ENCODE measurements at places on chromosomes 2 and 18.

DNA sequence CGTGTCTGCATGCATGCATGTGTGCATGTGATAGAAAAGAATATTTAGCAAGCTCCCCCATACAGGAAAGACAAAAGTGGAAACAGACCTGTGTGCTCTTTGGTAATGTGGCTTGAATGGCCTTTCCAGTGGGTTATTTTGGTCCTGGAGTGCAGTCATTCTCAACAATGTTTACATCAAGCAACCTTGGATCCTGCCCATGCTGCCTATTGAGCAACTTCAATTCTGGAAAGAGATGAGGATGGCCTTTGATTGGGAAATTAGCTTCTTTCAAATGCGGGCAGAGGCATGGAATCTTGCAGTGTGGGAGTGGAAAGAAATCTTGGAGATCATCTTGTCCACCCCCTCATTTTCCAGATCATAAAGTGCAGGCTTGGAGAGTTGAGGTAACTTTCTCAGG, 87.2 kb upstream of the SMAD2 start:
- no peak for DNase-seq

- no peak for DNase-seq
Measured at GRCh38 chr2:204255071-204255470, 290.2 kb upstream of the PARD3B start.

DNA sequence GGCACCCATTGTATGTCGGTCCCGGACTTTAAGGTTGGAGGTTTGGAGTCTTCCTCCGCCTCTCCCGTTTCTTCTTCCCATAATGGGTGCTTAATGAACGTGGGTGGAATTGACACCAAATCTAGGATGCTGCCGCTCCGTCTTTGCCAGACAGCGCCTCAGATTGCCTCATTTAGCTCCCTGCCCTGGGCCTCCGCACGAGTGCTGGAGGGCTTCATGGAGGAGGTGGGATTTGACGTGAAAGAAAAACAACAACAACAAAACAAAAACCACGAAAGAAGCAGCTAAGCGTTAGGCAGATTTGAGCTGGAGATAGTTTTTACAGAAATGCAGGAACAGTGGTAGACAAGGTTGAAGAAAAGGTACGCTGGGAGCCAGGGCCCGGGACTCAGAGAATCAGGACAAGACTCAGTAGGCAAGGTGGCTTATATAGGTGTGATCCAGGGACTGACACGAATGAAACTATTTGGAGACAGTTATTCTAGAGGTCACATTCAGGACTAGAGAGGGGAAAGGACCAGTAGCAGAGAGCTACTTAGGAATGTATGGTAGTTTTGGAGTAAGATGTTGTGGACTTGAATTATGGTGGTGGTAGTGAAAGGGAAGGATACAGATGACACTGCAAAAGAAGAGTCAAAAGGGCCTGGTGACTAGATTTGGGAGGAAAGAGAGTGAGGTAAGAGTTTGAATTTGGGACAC, 605 bp downstream of the ZNF2 start:
- DNase-seq, result no peak

DNA sequence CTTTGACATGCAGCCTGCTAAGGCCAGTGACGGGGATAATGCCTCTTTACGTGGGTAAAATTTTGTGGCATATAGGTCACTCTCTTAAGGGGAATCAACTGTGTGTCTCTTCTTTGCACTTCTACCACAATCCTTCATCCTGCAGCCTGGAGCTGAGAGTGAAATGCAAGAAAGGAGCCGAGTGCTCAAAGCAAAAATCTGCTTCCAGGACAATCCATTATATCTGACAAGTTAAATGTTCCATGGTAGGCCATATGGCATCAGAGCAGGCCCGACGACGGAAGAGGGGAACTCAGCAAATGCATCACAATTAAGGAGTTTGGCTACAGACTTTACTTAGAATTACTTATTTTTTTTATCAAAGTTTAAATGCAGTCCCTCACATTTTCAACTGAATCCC, 171.2 kb downstream of the TCF4 start:
- no peak for DNase-seq

DNA sequence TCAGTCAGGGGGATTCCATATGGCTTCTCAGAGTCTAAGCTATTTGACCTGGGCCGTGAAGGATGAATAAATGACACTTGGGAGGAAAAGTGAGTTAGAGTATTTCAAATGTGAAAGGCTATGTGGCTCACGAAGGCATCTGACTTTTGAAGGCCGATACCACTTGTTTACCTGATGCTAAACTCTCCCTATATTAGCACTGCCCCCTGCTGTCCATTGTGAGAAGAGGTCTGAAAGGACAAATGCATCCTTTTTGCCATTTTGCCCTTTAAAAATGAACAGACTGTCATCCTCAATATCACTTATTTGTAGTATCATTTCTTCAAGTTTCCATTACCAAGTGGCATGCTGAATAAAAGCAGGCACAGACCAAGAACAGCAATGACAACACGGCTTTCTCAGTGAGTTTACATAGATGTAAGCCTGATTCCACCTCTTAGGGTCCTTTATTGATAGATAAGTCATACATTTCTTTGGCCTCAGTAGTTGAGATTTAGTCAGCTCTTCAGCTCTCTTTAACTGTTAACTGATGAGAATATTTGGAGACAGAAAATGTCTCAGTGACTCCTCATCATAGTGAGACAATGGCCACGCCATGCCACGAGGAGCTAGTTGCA, 40.1 kb downstream of the DOCK10 start:
- DNase-seq, result peak; percentile 61

All from brain microvascular endothelial cell (primary cell).